SK-N-MC (cell line): ENCODE measurements at places on chromosomes 11 and 22.

DNA sequence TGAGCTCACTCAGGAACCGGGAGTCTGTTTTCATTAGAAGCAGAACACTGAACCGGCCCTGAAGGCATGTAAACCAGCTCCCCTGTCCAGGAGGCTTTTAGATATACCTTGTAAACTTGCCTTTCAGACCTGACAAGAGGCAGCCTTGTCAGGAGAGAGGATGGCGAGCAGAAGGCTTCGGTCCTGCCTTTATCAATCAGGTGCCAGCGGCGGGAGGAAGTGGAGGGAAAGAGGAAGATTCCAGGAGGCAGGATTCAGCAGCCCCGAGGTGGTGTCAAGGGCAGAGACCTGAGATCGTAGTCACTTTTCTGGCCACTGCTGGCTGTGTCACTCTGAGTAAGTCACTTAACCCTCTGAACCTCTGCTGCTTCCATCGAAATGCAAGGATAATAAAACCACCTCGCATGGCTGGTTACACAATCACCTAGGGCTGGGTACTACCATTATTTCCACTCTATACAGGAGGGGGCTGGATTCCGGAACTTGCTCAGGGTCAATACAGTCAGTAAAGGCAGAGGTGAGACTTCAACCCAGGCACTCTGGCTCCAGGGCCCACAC lies 181.0 kb downstream of the CHST1 start:
- DNase-seq: no peak

- no peak for DNase-seq
Observed at GRCh38 chr11:60457576-60457975, 1.9 kb downstream of the MS4A1 start.

DNA sequence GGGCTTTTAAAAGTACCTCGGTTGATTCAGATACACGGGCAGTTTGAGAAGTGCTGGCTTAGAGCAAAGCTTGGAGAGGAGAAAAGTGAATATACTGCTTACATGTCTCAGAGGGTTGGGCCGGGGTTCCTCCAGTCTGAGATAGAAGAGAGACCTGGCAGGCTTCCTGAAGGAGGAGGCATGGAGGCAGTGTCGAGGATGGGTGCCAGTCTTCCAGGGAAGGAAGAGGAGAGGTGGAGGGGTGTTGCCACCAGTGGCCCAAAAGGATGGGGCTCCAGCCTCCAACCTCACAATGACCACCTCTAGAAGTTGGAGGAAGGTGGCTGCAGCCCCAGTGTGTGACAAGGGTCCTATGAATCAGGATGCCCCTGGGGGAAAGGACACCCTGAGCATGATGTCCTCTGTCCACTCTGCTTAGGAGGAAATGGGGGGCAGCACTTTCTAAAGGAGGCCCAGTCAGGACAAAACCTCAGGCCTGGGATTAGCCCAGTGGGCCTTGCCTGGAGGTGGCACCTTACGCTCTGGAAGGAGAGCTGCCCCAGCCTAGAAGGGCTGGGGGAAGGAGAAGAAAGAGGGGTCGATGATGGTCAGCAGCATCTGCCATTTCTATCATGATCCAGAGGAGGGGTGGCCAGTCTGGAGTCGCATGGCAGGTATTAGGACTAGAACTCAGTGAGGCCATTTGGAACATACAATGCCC lies 65.2 kb downstream of the CD82 start:
- no peak for DNase-seq

DNA sequence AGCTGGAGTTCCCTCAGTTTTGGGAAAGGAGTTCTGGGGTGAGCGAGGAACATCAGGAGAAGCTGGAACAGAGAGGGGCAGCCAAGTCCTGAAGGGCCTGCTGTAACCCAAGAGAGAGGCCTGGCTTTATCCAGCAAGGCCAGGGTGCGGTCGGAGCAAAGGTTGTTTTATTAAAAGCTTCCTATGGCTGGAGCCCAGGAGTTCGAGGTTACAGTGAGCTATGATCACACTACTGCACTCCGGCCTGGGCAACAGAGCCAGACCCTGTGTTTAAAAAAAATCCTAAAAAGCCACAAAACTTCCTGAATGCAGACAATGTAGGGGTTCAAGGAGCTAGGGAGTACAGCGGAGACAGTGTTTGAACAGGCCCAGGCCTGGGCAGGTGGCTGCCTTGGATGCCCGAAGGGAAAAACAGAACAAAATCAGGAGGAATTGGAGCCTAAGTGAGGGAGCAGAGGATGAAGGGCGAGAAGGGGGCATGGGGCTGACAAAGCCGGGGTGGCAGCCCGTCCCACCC lies 22.2 kb upstream of the MALAT1 start:
- DNase-seq: no peak

- no peak for DNase-seq
Observed at GRCh38 chr22:33832558-33833151, 87.6 kb downstream of the LARGE1 start.

GRCh38 chr11:22473586-22473985 lies 135.4 kb downstream of the SLC17A6 start:
- DNase-seq: no peak

- DNase-seq: no peak
Observed at GRCh38 chr22:44271732-44272400, 40.9 kb downstream of the SHISAL1 start.

DNA sequence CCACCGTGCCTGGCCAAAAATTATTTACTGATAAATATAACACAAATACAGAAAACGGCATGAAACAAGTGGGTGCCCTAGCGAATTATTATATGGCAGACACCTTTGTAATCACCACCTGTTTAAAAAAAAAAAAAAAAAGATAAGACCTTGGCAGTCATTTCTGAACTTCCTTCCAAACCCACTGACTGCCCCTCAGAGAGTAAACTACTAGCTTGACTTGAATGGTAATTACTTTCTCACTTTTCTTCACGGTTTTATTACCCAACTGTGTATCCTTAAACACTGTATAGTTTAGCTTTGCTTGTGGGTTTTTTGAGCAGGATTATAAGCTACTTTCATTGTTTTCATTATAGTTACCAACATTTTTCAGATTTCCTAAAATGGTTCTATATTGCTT lies 23.7 kb downstream of the SFI1 start:
- no peak for DNase-seq

- DNase-seq: no peak
Observed at GRCh38 chr11:128936606-128937251, 5.9 kb downstream of the TP53AIP1 start.

DNA sequence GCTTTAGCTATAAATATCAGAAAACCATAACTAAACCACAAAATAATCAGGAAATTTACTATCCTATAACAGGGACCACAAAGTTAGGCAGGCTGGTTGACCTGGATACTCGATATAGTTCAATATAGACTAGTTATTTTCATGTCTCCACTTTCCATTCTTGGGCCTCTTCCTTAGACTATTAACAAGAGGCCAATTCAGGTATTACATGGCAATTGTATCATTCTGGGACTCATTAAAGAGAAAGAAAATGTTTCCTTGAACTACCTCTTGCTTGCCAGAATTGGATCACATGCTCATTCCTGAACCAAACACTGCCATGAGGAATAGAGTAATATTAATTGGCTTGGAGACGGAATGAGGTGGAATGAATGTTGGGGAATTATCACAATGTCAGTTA lies 76.0 kb downstream of the EIF3M start:
- DNase-seq: no peak

GRCh38 chr22:21802056-21802455 lies 65.4 kb downstream of the MAPK1 start:
- no peak for DNase-seq

DNA sequence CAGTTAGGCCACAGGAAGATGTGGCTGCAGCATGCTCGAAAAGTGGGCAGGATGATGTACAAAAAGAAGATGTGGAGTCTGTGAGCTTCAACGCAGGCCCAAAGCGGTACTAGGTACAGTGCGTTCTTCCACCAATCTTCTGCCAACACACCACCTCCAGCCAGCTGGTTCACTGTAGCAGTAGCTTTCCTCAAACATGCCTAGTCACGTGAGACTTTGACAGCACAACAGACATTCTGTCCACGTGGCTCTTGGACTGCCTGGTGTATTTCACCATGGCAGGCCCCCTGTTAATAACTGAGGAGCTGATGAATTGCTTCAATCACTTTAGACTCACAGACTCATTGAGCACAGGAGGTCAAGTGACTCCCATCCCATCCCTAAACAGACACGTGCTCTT lies 14.1 kb downstream of the SYN3 start:
- DNase-seq: no peak

DNA sequence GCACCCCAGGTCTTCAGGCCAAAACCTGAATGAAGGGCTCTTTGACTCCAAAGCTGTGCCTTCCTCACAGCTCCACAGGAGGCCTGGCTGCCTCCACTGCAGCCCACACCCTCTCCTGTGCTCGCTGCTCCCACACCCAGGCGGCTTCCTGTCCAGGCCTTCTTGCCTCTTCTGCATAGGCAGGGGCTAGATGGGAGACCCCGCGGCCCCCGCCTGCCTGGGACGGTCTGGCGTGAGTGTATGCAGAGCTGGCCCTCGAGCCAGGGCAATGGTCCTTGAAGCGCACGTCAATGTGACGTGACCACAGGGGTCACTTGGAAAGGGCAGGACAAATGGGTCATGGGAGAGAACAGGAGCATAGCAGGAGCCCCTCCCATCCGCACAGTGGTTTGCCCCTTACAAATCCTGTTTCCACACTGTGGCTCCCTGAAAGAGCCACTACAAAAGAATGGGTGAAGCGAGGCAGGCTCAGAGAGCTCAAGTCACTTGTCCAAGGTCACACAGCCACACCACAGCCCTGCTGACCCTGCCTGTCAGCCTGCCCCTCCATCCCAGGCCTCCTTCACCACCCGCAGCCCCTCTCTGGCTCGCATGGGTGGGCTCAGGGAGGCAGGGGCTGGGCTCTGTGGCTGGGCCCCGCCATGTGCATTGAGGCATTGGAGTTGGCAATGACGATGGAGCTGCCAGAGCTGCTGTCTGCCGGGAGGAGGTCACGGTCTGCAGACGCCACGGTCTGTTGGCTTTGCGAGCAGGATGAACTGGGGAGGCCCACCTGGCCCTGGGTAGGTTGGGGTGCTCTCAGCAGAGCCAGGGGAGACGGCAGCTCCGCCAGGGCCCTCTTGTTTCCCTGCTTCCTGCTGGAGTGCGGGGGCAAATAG lies 71.2 kb upstream of the WNT11 start:
- no peak for DNase-seq

DNA sequence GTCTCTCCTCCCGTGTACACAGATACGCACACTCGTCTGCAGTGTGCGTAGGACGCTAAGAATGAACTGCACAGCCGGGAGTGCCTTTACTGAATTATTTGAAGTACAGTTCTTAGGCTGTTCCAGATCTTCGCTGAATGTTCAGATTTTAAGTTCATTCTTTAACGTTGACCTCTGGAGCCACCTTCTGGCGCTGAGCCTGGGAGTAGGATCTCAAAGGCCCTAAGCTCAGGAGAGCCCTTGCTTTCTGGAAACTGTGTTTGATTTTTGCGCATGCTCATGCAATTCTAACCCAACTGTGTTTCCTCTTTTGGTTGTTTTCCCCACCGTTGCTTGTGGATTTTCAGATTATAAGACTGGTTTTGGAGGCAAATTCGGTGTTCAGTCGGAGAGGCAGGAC lies 22.8 kb downstream of the CTTN start:
- DNase-seq: no peak

GRCh38 chr11:17351510-17352176 lies at the start of gene NCR3LG1:
Gene NCR3LG1 (plus strand): TSS chr11:17351800. CDS start chr11:17351970, 170 bp downstream.
- no peak for DNase-seq

DNA sequence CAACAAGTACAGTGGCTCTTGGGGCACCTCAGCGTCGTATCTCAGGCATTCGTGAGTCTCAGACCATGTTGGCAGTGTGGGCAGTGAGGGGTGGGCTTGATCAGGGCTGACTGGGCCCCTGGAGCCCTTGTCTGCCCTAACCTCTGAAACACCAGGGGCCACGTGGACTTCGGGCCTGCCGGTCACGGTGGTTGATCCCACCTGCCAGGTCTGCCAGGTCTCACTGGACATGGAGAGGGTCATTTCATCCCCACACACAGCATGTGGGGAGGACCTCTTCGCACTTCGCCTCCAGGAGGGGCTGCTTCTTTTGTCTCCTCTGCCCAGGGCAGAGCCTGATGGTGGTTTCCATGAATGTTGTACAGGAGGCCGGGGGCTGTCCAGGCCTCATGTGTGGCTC lies 77.1 kb downstream of the MPPED1 start:
- DNase-seq: no peak

- no peak for DNase-seq
Observed at GRCh38 chr11:132520199-132520598, 1012.1 kb downstream of the OPCML start.

DNA sequence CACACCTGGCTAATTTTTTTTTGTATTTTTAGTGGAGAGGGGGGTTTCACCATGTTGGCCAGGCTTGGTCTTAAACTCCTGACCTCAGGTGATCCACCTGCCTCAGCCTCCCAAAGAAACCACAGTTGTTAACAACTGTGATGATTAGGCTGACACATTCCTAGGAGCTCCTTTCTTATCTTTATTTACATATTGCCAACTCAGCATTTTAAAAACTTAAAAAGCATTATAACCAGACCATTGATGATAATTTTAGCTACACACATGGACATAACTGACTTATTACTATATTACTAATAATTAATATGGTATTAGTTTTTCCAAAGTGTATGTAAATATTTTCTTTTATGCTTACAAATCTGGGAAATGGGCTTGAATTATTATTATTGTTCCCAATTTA lies 82.9 kb upstream of the FAT3 start:
- DNase-seq: no peak

GRCh38 chr11:86802146-86802545 lies 1.8 kb downstream of the PRSS23 start:
- DNase-seq: no peak

- DNase-seq: no peak
Observed at GRCh38 chr22:25193548-25193947, 6.1 kb upstream of the CRYBB3 start.

- no peak for DNase-seq
Observed at GRCh38 chr22:38046070-38046748, 11.0 kb upstream of the PICK1 start.

GRCh38 chr22:50528682-50529415 lies 963 bp downstream of the TYMP start:
- DNase-seq: no peak

DNA sequence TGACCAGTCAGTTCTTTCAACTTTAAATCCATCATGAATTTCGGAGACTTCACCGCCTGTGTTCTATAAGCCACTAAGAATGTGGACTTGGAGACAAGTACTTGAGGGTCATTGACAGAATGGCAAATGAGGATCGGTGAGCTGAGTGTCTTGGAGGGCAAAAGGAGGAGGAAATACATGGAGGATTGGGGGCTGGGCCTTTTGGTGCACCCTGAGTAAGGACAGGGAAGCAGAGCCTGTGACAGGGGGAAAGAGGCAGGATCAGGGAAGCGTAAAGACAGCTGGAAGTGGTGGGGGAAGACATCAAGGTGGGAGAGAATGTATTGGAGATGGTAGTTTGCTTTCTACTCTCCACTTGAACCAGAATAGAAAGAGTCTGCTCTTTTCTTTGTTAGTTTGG lies 70.4 kb upstream of the MTMR2 start:
- no peak for DNase-seq
